ENCODE measurements at places on chromosomes 5 and 9. TPM values are rescaled to one million over a fixed set of nuclear protein-coding genes. Genes with fewer than 3 reads are reported as not detected.

The ZBTB26 gene
- total RNA-seq, result 5.8 TPM

The BAG1 gene
- total RNA-seq, result 82.6 TPM

The CDKN2B gene
- 29.8 TPM for total RNA-seq

The MOB3B gene
- 13.4 TPM for total RNA-seq

The BHMT2 gene
- total RNA-seq, result 78.2 TPM

The SPATA31E1 gene
- total RNA-seq, result not detected
